ENCODE measurements at places on chromosomes 6 and 20.

GRCh38 chr6:144134737-144135136, 15.6 kb upstream of the STX11 start:
- DNase-seq: no peak

DNA sequence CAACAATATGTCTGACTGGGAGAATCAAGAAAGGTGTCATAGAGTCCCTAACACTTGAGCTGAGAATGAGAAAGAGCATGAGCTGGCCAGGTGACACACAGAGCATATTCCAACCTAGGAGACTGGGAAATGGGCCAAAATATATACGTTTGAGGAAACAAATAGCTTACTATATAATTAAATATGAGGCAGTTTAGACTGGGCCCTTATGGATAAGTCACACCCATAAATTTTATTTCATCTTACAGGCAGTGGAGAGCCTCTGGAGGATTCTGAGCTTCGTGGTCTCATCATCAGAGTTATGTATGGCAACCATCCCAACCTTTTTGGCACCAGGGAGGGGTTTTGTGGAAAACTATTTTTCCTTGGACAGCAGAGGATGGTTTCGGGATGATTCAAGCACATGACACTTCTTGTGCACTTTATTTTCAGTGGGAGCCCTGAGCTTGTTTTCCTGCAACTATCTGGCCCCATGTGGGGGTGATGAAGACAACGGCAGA, 12.9 kb upstream of the NQO2 start:
- no peak for DNase-seq

- DNase-seq: no peak
Observed at GRCh38 chr6:36592221-36592655, 1.9 kb upstream of the SRSF3 start.

DNA sequence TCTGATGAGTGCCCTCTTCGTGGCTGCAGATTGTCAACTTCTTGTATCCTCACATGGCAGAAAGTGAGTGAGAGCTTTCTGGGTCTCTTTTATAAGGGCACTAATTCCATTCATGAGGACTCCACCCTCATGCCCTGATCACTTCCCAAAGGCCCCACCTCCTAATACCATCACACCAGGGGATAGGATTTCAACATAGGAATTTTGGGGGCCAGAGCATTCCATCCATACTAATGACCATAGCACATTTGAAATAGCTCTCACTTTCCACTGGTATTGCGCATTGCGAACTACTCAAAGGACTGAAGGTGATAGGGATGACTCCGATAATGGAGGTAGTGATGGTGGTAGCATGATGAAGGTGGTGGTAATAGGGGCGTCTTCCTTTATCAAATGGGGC, 324.3 kb downstream of the PRL start:
- no peak for DNase-seq

DNA sequence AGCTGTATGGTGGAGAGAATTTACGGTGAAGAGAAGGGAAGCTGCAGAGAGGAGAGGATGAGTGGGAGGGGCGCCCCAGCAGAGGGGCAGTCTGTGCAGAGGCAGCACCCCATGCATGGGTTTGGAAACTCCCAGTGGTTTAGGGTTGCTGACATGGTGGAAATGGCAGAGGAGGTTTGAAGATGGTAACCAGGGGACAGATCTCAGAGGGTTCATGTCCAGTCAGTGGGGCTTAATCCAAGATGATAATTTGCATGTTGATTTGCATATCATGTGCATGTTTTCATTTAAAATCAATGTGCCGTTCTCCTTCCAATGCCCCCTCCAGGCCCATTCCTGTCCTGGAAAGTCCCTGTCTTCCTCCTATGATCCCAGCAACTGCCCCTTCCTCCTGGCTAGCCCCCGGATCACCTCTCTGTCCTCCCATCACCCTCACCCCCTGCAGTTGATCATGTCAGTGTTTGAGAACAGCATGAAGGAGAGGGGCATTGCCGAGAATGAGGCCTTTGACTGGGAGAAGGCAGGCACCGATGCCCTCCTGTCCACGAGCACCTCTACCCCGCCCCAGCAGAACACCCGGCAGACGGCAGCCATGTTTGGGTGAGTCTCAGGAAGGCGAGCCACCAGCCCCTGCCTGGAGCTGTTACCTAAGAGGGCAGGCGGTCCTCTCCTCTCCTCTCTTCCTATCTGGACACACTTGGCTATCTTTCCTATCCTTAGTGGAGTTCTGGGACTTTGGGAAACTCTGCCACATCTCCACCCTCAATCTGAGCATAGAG, 14.3 kb downstream of the TTBK1 start:
- no peak for DNase-seq

- no peak for DNase-seq
Observed at GRCh38 chr6:114055349-114055748, 84.4 kb upstream of the HDAC2 start.

GRCh38 chr6:56527934-56528333, 114.8 kb downstream of the DST start:
- no peak for DNase-seq
